ENCODE measurements at places on chromosomes 6 and 20.

DNA sequence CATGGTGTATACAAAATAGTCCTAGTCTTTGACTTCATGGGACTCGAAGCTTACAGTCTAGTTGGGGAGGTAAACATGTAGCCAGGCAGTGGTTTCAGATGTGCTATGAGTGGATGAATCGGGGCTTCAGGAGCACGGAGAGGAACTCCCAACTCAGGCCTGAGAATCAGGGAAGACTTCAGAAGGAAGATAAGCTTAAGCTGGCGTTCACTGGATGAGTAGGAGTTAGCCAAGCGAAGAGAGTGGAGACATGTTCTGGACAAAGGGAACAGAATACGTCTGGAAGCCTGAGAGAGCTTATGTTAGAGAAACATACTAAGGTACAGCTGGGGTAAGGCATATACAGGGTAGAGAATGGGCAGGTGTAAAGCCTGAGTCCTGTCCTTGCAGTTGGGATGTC, 8.8 kb downstream of the CARMIL1 start:
- H3K4me3 ChIP-seq: no peak overlapping the region
- no peak overlapping the region for H3K27ac ChIP-seq
- DNase-seq: no peak
- no peaks in the 10 kb centered on the region for H3K27me3 ChIP-seq
- no peaks in the 10 kb centered on the region for H3K36me3 ChIP-seq

DNA sequence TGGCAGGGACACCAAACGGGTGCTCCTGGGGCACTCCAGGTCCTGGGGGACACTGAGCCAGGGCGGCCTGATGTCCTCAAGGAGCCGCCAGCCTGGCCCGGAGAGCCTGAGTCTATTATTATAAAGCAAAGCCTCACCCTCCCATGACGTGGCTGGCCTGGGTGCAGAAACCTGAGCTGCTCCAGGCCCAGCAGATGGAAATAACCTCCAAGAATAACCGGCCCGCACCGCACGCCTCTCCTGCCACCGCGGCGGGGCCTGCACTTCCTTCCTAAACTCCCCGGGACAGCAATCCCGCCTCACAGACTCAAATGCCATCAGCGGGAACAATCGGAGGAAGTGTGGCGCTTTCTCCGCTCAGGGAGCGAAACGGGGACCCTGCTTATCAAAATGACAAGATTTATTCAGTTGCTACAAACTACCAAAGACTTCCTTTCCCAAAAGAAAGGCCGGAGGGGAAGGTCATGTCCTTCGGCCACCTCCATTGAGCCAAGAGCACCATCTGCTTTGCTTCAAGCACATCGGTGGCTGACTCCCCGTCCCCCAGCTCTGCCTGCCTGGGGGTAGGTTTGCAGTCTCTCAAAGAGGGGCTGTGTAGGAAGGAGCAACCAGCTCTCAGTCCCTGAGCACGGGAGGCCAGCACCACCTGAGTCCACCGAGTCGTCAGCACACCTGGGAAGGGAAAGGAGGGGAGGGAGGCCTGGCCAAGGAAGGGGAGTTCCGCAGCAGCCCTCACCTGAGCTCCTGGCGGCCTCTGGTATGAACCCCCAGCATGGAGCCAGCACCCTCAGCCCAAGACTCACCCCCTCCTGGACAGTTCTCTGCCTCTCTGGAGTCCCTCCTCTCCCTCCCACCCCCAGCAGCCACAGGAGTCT, 78.6 kb upstream of the QKI start:
- no peaks in the 10 kb centered on the region for H3K27me3 ChIP-seq
- H3K4me1 ChIP-seq: no peaks in the 10 kb centered on the region
- no peaks in the 10 kb centered on the region for H3K36me3 ChIP-seq
- no peak for DNase-seq
- H3K4me3 ChIP-seq: no peak overlapping the region

DNA sequence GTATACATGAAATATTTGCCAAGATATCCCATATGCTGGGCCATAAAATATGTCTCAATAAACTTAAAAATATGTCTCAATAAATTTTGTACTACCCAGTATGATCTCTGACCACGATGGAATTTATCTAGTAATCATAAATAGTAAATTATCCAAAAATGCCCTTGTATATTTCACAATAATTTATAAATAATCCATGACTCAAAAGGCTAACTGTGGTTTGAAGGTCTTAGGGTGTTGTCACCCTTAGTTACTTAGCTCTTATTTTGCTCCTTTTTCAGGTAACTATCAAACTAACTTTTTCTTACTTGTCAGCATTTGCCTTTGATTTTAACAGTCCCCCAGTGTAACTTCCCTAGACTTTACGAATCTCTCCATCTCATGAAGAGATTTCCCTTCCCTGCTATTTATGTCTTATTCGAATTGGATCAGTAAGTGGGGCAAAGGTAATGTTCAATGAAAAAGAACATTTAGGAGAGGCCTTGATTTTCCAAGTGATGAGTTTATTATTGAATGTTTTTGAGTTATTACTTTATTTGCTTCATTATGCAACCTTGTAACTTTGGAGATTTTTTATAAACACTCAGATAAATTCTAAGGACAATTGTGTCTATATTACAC, 109.0 kb upstream of the THBS2 start:
- H3K4me1 ChIP-seq: no peaks in the 10 kb centered on the region
- DNase-seq: no peak
- H3K4me3 ChIP-seq: no peak overlapping the region
- no peaks in the 10 kb centered on the region for H3K27me3 ChIP-seq
- no peaks in the 10 kb centered on the region for H3K36me3 ChIP-seq
- no peak overlapping the region for H3K27ac ChIP-seq

DNA sequence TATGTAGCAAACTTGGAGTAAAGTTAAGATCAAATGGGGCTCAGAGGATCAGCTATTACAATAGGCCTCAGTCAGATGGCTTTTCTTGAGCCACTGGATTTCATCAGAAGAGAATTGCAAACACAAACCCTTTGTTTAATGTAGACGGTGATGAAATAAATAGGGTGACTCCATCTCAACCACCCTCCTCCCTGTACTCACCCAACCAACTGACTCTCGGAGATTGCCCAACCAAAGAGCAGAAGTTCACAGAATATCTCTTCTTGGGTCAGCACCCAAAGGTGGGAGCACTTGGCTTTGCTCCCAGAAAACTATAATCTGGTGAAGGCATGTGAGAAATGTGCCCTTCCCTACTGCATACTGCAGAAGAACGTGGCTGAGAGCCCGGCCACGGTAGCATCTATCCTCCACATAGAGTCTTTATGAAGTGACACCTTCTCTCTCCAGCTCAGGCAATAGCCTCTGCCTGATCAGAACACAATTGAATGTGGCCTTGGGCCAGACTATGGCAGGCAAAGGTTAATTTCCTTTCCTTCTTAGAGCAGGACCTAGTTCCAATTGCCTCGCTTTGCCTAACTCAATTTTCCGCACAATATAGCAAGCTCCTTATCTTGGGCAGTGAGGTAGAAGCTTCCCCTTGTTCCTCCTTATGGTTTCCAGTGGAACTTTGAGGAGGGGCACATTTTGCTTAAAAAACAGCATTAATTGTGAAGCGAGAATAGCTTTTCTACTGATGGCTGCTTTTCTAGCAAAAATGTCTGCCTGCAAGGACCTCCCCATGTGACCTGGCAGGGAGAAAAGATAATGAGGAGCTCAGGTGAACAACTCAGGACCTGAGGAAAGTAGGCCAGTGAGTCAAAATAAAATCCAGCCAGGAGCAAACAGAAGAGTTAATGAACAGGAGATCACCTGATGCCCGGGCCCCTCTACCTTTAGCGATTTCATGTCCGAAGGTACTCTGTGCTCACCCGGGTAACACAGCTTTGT, 79.4 kb downstream of the GFOD1 start:
- DNase-seq: no peak
- no peak overlapping the region for H3K4me3 ChIP-seq
- H3K27ac ChIP-seq: no peak overlapping the region
- no peaks in the 10 kb centered on the region for H3K36me3 ChIP-seq
- no peaks in the 10 kb centered on the region for H3K27me3 ChIP-seq

- H3K4me3 ChIP-seq: no peak overlapping the region
- no peaks in the 10 kb centered on the region for H3K27me3 ChIP-seq
- no peak overlapping the region for H3K27ac ChIP-seq
- H3K36me3 ChIP-seq: no peaks in the 10 kb centered on the region
Measured at GRCh38 chr20:40648210-40649072, 40.6 kb downstream of the MAFB start.

DNA sequence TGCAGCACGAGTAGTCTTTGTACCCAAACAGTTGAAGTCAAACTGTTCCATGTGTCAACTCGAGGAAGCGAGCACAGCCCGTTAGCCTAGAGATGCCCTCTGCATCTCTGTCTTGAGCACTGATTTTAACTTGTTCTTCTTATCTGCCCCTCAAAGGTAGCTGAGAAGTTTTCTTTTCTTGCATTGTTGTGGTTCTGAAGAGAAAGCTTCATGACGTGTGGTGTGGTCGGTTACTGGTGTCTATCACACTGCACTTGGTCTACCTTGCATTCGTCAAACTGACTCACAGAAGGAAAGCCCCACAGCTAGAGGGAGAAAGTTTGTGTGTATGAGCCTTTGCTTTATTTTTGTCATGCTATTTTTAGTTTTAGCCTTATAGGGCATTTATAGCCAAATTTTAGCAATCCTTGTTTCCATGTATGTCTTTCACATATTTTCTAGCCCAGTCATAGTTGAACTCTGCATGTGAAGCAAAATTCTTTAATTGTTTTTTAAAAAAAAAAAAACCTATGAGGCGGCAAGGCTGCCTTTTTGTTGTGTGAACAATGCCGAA, 115.1 kb downstream of the JAG1 start:
- no peaks in the 10 kb centered on the region for H3K36me3 ChIP-seq
- H3K27me3 ChIP-seq: no peaks in the 10 kb centered on the region
- H3K4me1 ChIP-seq: peaks cover 5% of the 10 kb centered on the region
- no peak overlapping the region for H3K4me3 ChIP-seq
- DNase-seq: no peak
- H3K27ac ChIP-seq: no peak overlapping the region

GRCh38 chr6:129662406-129662766, 47.6 kb downstream of the ARHGAP18 start:
- peaks cover 6% of the 10 kb centered on the region for H3K4me1 ChIP-seq
- no peak overlapping the region for H3K4me3 ChIP-seq
- no peak for DNase-seq
- no peaks in the 10 kb centered on the region for H3K36me3 ChIP-seq
- H3K27ac ChIP-seq: no peak overlapping the region

GRCh38 chr6:5471637-5472398, 210.5 kb downstream of the FARS2 start:
- no peak for DNase-seq
- H3K27me3 ChIP-seq: no peaks in the 10 kb centered on the region
- no peak overlapping the region for H3K27ac ChIP-seq
- no peak overlapping the region for H3K4me3 ChIP-seq

DNA sequence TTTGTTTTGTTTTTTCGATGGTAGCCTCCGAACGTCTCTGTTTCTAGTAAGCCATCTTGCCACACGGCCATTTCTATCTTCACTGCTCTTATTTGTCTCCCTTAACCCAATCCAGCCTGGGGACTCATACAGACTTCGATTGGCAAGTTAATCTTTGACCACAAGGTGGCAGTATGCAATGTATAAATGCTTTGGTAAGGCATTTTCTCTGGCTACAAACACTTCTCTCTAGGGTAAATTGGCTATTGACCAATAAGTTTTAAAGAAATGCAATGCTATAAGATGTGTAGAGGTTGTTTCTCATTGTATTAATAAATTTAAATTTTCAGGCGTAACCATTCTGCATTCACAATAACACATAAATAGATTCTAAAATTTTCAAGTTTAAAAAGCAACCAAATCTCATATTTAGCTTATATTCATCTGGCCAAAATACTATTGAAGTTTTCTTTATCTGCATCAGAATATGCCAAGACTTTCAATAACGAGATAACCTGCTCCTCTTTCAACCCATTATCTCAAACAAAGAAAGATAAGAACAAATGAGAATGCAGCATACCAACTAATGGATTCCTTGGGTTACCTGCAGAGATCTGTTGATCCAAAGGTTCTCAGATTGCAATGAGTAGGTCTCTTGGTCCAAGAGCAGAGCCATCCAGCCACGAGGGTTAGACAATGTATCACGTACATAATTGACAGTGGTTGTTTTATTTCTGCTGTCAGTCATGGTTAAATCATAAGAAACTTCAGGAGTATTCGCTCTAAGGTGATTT, 231.9 kb downstream of the PKHD1 start:
- no peaks in the 10 kb centered on the region for H3K27me3 ChIP-seq
- H3K27ac ChIP-seq: no peak overlapping the region
- no peaks in the 10 kb centered on the region for H3K4me1 ChIP-seq
- H3K4me3 ChIP-seq: no peak overlapping the region
- no peaks in the 10 kb centered on the region for H3K36me3 ChIP-seq

DNA sequence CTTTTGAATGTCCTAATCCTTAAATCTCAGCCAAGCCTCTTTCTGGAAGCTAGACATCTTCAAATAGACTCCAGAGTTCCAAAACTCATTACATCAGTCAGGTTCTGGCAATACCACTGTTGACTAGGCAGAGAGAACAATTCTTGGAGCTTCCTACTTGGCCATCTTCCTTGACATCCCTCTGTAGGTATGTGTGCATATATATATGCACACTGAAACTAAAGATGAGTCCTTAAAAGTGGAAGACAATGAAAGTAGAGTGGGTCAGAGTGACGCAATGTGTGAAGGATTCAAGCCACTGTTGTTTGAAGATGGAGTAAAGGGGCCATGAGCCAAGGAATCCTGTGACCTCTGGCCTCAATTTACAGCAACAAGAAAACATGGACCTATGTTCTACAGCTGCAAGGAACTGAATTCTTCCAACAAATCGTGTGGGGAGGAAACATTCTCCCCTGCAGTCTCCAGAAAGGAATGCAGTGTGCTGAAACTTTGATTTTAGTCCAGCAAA, 18.7 kb upstream of the DUSP22 start:
- no peak overlapping the region for H3K4me3 ChIP-seq
- no peaks in the 10 kb centered on the region for H3K27me3 ChIP-seq
- H3K4me1 ChIP-seq: peaks cover 14% of the 10 kb centered on the region
- no peak overlapping the region for H3K27ac ChIP-seq

DNA sequence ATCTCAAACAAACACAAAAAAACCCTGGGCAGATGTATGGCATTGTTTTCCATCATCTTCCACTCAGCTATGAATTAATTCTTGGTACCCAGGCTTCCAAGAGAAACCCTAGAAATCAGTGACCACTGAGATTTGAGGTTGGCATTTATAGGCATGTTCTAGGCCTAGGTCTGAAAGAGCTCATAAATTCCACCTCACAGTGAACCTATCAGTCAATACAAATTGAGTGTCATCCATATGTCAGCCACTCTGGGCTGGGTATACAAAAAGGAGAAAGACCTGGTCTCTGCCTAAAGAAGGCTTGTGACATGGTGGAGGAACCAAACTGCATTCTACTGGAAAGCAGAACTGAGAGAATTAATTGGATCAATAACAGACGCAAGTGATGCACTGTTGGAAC, 30.2 kb downstream of the C20orf173 start:
- H3K27me3 ChIP-seq: no peaks in the 10 kb centered on the region
- H3K36me3 ChIP-seq: peaks cover 94% of the 10 kb centered on the region
- H3K4me1 ChIP-seq: no peaks in the 10 kb centered on the region
- H3K27ac ChIP-seq: no peak overlapping the region

- H3K36me3 ChIP-seq: no peaks in the 10 kb centered on the region
- H3K27me3 ChIP-seq: no peaks in the 10 kb centered on the region
- peak overlapping the region; percentile 88 for H3K4me3 ChIP-seq
- DNase-seq: no peak
- H3K27ac ChIP-seq: peak overlapping the region; percentile 85
Measured at GRCh38 chr6:27478141-27478705, 5.3 kb upstream of the ZNF184 start.

- no peaks in the 10 kb centered on the region for H3K36me3 ChIP-seq
- no peak overlapping the region for H3K27ac ChIP-seq
- DNase-seq: peak; percentile 83
- no peaks in the 10 kb centered on the region for H3K27me3 ChIP-seq
- peaks cover 17% of the 10 kb centered on the region for H3K4me1 ChIP-seq
Measured at GRCh38 chr20:35600993-35601973, 14.3 kb upstream of the SPAG4 start.

GRCh38 chr6:6729971-6730370, 141.5 kb downstream of the LY86 start:
- H3K36me3 ChIP-seq: no peaks in the 10 kb centered on the region
- DNase-seq: no peak
- no peak overlapping the region for H3K4me3 ChIP-seq
- H3K27ac ChIP-seq: no peak overlapping the region

All from CD4-positive, alpha-beta memory T cell (primary cell).